ENCODE measurements at places on chromosomes 1 and 21.
A peak's percentile ranks its signal among the peaks of the same experiment; 100 is the strongest.

GRCh38 chr1:207407655-207408260 lies 46.4 kb upstream of the CR2 start:
- no peak for DNase-seq

GRCh38 chr1:234093741-234094140 lies 189.3 kb downstream of the SLC35F3 start:
- no peak for DNase-seq

GRCh38 chr1:166822385-166822784 lies 16.9 kb upstream of the POGK start:
- DNase-seq = no peak

DNA sequence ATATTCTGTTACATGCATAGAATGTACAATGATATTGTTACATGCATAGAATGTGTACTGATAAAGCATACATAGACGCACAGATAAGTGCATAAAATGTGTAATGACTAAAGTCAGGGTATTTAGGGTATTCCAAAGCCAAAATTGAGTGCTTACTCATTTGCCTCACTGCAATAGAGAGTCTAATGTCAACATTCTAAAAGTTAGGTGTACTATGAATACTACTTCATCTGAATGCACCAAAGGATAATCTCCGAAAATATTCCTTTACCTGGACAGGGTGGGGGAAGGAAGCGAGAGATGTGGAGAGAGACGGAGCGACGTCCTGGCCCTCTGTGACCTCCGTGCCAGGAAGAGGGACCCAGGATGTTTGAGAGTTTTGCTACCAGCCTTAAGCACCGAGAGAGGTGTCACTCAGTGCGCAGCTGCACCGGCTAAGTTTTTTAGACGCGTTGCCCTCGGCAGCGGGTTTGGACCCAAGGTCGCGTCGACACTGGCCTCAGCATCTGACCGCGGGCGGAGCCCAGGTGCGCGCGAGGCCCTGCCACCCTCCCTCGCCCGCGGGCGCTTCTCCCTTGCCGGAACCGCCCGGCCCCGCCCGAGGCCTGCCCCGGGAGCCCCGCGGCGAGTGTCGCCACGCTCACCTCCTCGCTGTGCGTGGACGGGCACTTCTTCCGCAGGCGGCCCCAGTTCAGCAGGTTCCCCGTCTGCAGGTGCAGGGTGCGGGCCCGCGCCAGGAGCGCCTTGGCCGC lies 660 bp downstream of the GCLM start:
- peak; percentile 32 for DNase-seq

- DNase-seq = no peak
Measured at GRCh38 chr1:171849245-171849898, 8.1 kb downstream of the DNM3 start.

- DNase-seq = no peak
Measured at GRCh38 chr1:54199151-54199764, 572 bp downstream of the CYB5RL start.

- peak; percentile 53 for DNase-seq
Measured at GRCh38 chr1:41516168-41517061, 31.9 kb upstream of the EDN2 start.
